Stimulated activated CD4-positive, alpha-beta T cell treated with anti-CD3 and anti-CD28 coated beads, TNF-alpha, amount 100 ng/mL, for 1 hour (primary cell): ENCODE measurements at places on chromosomes 16 and 17.

DNA sequence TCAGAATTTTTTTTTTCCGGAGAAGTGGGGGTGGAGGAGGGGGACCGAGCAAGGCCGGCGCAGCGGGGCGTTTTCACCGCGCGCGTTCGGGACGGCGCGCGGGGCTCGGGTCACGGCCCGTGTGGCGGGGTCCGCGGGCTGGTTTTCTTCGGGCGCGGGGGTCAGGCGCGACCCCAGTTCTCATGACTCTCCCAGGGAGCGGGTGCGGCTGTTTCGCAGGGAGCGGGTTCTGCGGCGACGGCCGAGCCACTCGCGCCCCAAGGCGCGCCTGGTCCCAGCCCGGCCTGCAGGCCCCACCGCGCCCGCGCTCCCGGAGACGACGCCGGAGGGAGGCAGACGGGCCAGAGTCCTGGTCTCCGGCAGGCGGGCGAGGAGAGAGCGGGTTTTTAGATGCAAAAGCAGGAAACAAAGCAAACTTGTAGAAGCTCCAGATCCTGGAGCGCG is 1.0 kb downstream of the BAHCC1 start:
- DNase-seq: no peak

DNA sequence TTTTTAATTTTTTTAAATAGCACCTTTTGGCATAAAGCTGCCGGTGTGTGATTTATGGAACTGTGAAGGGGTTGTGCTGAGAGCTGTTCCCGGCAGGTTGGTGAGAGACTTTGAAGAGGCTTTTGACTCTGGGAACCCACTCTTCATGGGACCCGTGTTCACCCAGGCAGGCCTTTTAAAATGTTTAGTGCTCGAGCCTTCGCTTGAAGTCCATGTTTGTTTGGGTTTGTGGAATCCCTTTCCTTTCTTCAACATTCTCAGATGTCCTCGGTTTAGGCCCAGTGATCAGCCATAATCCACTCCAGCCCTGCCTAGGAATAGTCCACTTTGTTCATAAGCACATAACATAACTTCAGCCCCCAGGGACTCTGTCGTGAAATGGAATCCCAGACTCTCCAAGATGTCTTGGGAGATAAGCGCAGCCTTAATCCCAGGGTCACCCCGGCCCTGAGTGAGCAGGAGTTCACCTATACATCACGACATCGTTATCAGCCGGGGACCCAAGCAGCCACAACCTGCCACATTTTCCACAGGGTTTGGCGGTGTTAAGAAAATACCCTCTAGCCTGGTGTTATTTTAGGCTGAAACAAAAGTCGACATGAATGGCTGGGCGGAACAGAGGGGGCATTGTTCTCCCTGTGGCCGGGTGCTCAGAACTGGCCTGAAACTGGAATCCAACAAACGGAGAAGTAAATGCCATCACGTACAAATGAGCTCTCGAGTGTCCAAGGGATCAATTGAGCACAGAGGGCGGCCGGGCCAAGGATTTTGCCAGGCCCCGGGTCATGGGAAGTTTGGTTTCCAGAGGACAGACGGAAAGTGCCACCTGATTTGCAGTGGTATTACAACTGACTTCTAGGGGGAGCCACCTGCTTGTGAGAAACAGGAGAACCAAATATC is 145.7 kb upstream of the IRX3 start:
- DNase-seq: no peak

DNA sequence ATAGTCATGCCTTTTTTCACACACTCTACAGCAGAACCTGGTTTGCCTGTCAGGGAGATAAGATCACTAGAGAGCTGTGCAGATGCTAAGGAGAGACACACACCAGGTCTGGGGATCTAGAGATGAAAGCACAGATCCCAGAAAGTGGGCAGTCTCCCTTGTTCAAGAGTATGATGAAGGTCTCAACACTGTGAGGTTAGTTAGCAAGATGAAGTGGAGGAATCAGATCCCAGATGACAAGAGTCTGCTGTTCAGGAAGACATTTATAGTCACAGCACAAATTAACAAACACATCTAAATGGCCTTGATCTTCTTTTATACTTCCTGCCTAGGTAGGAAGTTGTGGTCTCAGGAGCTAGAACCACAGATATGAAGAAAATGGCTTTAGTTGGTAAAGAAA is 23.4 kb upstream of the SKAP1 start:
- DNase-seq: no peak

GRCh38 chr17:62981933-62982332 is 15.9 kb downstream of the TANC2 start:
- no peak for DNase-seq

DNA sequence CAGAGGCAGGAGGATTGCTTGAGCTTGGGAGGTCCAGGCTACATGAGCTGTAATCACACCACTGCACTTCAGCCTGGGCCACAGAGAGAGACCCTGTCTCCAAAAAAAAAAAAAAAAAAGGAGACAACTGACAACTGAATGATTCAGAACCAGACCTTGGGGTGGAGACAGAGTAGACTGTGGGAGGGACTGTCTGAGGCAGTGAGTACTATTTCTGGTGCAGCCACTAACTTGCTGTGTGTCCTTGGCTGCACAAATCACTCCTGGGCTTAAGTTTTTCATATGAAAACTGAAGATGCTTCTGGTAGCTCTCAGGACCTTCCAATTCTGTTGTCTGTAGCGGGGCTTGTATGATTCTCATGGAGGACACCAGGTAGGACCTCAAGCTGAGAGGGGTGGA is 5.8 kb downstream of the ASB16 start:
- no peak for DNase-seq

DNA sequence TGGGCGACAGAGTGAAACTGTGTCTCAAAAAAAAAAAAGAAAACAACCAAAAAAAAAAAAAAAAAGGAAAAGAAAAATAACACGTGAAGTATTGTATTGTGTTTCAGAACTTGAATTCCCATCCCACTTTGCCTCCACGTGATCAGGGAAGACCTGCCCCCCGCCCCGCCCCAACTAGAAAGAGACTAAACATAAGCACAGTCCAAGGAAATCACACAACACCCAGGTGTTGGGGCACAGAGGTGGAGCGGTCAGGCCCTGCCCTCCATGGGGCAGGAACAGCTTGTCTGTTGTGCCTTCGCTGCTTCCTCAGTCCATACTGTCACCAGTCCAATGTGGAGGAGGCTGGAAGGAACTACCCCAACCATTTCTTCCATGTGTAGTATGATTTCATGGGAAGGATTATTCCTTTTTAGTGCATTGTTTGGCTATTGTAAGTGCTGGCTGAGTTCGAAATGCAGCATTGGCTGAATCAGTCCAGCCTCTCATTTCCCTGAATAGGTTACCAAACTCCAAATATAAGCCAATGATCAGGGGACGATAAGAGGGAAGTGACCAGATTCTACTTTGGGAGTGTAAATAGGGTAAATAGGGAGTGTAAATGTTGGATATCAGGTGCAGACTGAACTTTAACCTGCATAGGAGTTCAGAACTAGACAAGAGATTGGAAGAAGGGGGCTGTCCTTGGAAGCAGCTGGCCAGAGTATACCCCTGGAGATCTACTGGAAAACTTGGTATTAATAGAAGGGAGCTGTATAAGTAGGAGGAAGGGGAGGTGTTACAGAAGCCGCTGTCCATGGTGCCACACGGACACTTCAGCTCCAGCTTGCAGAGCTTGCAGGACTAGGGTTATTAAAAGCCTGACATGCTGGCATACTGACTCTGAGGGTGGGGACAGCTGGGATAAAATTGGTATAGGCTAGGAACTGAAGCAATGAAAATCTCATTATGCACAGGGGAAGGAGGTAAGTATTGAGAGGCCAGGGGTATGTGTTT is 50.7 kb downstream of the TANGO6 start:
- no peak for DNase-seq

DNA sequence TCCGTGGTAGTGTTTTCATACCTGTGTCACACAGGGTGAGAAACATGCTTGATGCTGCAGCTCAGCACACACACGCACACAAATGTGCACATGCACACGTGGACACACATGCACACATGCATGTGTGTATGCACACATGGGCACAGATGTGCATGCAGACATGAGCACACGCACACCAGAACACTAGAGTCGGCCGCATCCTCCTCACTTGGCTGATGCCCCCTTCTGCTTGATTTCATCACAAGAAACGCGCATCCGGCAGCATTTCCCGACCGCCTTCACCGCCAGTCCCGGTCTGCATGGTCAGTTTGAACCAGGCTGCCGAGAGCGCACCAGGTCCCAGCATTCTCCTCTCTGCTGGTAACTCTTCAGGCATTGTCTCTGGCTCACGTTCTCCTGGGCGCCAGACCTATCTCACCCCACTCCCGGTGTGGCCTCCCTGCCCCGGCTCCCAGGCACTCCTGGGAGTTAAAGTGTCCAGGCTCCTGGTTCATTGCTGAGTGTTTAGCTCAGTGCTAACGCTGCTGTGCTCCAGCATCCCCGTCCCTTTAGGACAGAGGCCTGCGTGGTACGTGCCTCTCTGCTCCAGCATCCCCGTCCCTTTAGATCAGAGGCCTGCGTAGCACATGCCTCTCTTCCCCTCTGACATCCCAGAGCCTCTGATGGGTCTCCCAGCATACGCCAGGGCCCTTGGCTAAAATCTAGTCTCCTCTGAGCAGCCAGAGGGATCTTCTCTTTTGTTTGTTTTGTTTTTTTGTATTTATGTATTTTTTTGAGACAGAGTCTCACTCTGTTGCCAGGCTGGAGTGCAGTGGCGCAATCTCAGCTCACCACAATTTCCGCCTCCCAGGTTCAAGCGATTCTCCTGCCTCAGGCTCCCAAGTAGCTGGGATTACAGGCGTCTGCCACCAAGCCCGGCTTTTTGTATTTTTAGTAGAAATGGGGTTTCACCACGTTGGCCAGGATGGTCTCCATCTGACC is 16.0 kb downstream of the BAIAP2 start:
- DNase-seq: no peak

- DNase-seq: no peak
Observed at GRCh38 chr17:4256952-4257351, 6.8 kb downstream of the ANKFY1 start.

DNA sequence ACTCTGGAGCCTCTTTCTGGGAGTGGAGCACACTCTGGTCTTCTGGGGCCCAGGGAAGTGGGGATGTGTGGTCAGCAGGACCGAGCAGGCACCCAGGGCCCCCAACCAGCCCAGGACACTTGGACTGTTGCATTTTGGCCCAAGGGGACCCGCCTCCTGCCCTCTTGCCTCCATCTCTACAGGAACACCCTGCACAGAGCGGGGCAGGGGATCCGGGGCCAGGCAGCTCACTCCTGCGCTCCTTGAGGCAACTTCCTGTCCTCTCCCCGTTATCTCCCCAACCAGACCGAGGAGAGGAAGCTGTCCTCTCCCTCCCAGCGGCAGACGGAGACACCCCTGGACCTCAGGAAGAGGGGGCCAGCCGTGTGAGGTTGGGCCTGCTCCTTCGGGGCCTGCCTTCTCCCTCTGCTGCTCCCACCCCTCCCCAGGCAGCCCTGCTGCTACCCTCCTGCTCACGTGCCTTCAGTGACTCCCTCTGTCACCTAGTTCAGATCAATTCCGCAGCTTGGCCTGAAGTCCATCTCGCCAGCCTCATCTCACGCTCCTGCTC is 10.0 kb upstream of the ATP2A3 start:
- DNase-seq: no peak

GRCh38 chr16:592518-593306 is 2.8 kb downstream of the RAB40C start:
- DNase-seq: no peak

GRCh38 chr16:26816266-26816665 is 250.5 kb upstream of the C16orf82 start:
- DNase-seq: no peak

- DNase-seq: no peak
Observed at GRCh38 chr16:55569025-55569424, 2.5 kb downstream of the CAPNS2 start.

- no peak for DNase-seq
Observed at GRCh38 chr17:82357394-82357793, 1.7 kb upstream of the TEX19 start.

GRCh38 chr17:53353919-53354351 is 468.8 kb upstream of the KIF2B start:
- no peak for DNase-seq

DNA sequence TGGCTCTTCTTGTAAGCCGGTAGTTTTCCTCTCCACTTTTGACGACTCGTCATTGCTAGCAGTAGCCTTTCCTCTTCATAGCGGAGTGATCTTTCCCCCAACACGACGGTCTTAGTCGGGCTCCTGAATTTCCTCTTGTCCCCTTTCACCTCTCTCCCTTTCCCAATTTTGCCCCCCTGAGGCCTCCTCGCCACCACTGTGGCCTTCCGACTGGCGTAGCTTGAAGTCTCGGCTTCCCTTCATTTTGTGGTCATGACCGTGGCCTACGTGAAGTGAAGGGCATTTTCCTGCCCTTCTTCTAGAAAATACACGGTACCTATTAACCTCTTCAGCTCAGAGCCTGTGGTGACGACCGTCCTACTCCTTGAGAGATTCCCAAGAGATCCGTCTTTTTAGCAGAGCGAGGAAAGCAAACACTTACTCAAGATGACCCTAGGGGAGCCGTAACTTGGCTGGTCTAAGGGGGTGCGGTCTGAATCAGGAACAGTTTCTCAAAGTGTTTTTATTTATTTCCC is 787 bp downstream of the PRKAR1A start:
- no peak for DNase-seq

DNA sequence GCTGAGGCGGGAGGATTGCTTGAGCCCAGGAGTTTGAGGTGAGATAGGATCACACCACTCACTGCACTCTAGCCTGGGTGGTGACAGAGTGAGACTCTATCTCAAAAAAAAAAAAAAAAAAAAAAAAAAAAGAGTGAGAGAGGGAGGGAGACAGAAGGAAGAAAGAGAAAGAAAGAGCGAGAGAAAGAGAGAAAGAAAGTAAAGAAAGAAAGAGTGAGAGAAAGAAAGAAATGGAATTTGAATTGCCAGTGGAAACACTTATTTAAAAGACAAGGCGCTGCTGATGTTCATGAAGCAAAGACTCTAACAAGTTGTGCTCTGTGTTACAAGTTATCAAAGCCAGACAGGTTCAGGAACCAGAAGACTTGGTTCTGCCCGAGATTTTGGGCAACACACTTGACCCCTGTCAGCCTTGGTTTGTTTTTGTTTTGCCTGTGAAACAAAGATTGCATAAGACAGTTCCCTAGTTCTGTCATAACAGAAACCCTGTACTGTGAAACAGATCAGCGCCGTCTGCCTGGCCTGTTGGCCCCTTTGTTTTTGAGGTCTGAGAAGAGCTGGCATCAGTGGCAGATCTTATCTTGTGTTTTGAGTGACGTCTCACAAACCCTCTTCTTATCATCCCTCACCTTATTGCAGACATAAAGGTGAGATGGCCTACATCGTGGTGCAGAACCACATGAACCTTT is 55.4 kb upstream of the ENDOV start:
- no peak for DNase-seq

DNA sequence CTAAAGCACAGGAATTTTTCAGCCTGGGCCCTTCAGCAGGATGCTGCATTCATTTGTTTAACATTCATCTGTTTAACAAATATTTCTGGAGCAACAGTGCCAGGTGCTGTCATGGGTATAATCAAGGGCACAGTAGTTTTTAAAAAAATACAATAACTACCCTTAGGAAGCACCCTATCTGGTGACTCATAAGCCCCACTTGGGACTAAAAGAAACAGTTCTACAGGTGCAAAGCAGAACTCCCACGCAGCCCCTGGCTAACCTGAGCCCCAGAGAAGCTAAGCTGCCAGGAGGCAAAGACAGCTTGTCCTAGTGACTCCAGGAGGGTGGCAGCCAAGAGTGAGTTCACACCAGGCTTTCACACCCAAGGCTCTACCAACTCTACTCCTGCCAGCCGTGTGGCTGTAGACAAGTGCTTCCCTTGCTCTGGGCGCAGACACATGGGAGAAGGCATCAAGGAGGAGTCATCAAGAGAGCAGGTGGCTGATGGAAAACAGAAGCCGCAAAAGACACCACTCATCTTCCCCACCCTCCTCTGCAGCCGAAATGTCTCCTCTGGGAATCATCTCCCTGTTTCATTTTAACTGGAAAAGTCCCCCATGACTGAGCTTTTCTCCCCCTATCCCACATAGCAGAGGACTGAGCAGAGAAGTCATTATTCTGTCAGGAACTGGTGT is 14.4 kb downstream of the CUEDC1 start:
- DNase-seq: no peak
